CD4-positive, alpha-beta T cell treated with Interleukin-17A for 4 hours (primary cell): ENCODE measurements at places on chromosomes 13 and 19.

DNA sequence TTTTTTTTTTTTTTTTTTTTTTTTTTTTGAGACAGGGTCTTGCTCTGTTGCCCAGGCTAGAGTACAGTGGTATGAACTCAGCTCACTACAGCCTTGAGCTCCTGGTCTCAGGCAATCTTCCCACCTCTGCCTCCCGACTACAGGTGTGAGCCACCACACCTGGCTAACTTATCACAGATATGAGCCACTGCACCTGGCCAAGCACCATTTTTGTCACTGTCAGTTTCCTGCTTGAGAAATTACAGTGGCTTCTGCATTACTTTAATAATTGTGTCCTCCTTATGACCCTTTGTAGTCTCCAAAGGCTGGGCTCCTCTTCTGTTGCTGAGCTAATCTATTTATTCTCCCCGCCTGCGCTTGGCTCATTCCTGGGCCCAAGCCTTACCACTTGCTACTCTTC is 16.0 kb downstream of the UBE2L5 start:
- DNase-seq = no peak

- no peak for DNase-seq
Measured at GRCh38 chr19:13505164-13505695, 1.0 kb downstream of the CACNA1A start.

DNA sequence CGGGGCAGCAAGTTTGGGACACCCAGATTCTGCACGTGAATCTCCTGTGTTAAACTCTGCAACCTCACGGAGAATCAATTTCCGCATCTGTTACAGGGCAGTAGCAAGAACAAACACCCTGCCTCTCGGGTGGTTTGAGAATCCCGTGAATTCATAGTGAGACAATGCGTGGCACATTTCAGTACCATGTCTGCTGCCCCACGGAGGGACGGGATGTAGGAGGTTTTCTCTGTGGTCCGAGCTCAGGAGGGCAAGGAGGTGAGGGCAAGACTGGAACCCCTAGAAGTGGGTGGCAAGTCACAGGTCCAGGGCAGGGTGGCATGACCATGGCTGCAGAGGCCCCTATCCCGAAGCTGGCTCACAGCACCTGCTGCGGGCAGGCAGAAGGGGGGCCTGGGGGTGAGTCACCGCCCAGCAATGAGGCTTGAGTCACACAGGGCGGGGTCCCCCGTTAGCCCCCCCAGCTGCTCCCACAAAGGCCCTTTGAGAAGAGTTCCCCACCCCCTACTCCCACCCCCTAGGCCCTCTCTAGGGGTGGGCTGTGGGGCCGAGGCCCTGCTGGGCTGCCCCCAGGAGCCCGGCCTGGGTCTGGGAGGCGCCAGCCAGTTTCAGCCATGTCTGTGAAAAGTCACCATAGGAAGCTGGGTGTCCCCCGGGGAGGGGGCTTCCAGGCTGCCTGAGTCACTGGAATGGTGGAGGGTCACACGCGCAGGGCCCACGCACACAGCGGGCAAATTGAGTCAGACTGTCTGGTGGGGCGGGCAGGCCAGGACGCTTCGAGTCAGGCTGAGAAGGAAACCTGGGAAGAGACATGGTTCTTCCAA is 25.8 kb upstream of the NANOS3 start:
- peak; percentile 87 for DNase-seq

- peak; percentile 74 for DNase-seq
Measured at GRCh38 chr13:45370922-45371406, 30.0 kb upstream of the TPT1 start.

- DNase-seq = peak; percentile 66
Measured at GRCh38 chr19:53511933-53512374, 26.0 kb upstream of the ZNF331 start.

GRCh38 chr19:51129716-51130115 is 5.0 kb downstream of the SIGLEC9 start:
- DNase-seq = no peak

- DNase-seq = no peak
Measured at GRCh38 chr13:109642358-109642757, 144.0 kb downstream of the IRS2 start.
